ENCODE measurements at places on chromosomes 12 and 14.

- DNase-seq: no peak
Measured at GRCh38 chr12:24631676-24632426, 317.1 kb downstream of the BCAT1 start.

DNA sequence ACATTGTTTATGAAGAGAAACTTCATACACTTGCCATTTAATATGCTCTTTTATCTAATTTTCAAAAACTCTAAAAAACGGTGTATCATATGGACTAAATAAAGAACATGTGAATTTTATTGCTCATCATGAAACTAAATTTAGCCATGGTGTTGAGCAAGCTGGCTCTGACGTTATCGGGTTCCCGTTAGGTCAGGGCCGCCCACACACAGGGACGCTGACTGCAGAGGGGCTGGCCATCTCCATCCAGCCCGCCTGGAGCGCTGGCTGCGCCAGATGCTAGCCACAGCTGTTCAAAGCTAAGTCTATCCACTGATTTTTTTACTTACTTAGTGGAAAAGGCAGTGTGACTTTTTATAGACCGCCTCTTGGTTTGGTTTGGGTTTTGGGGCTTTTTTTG lies 36.5 kb upstream of the DYNC1H1 start:
- DNase-seq: peak; percentile 27

- no peak for DNase-seq
Measured at GRCh38 chr12:7395950-7396349, 48.0 kb downstream of the CD163L1 start.

GRCh38 chr14:58752771-58753201 lies 115.0 kb downstream of the DACT1 start:
- peak; percentile 67 for DNase-seq

DNA sequence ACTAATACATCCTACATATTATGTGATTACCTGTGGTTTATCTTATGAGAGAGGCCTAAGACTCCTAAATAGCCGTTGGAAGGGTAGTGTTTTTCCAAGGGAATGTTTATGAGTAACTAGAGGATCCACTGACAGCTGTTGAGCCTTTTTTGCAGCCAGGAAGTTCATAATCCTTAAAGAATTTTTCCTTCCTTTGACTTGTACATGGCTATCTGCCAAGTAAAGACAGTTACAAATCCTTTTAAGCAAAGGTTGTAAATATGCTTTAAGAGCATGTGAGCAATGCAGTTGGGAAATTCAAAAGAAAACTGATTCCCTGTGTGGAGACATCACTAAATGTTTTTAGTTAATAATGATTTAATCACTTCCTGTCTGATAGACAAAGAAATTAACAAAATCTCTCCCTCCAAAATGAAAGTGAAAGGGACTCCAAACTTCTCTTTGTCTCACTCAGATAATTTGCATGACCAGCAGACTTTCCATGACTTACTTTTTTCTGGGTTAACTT lies 333.8 kb downstream of the PDZRN4 start:
- no peak for DNase-seq

- DNase-seq: peak; percentile 36
Measured at GRCh38 chr12:14629832-14630710, 62.4 kb upstream of the PLBD1 start.

GRCh38 chr12:121976950-121977349 lies 44.7 kb upstream of the BCL7A start:
- peak; percentile 48 for DNase-seq

Measured in SHP77 treated with DMSO at 0.1 percent for 48 hours (cell line).